ENCODE measurements at places on chromosomes 7 and 10. TPM values are rescaled to one million over a fixed set of nuclear protein-coding genes. Genes with fewer than 3 reads are reported as not detected.

DNA sequence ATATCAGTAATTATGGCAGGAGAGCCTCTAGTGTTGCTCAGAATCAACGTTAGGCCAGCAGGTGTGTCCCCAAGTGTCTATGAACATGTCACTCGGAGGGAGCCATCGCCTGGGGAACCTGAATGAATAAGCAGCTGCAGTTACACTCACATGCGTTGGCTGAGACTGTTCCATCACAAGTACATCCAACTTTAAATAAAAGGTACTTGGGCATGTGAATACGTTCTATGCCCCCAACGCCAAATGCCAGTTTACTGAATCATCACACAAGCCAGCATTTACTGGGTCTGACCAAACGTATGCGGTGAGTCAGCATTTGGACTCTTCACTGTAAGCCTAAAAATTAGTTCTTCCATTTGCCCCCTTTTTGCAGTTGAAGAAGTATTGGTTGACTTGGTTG, 207.6 kb upstream of the PLXNA4 start:
- no peak for DNase-seq

DNA sequence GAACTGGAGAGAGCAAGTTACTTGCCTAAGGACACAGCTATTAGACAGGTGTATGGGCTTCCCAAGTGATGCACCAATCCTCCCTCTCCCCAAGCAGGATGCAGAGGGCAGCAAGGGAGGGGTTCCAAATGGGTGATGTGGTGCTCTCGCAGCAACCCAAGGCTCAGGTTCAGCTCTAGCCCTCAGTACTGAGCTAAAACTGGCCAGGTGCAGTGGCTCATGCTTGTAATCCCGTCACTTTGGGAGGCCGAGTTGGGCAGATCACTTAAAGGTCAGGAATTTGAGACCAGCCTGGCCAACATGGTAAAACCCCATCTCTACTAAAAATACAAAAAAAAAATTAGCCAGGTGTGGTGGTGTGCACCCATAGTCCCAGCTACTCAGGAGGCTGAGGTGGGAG, 40.7 kb downstream of the GPRIN2 start:
- no peak for DNase-seq

The MRLN gene
- total RNA-seq, result not detected

DNA sequence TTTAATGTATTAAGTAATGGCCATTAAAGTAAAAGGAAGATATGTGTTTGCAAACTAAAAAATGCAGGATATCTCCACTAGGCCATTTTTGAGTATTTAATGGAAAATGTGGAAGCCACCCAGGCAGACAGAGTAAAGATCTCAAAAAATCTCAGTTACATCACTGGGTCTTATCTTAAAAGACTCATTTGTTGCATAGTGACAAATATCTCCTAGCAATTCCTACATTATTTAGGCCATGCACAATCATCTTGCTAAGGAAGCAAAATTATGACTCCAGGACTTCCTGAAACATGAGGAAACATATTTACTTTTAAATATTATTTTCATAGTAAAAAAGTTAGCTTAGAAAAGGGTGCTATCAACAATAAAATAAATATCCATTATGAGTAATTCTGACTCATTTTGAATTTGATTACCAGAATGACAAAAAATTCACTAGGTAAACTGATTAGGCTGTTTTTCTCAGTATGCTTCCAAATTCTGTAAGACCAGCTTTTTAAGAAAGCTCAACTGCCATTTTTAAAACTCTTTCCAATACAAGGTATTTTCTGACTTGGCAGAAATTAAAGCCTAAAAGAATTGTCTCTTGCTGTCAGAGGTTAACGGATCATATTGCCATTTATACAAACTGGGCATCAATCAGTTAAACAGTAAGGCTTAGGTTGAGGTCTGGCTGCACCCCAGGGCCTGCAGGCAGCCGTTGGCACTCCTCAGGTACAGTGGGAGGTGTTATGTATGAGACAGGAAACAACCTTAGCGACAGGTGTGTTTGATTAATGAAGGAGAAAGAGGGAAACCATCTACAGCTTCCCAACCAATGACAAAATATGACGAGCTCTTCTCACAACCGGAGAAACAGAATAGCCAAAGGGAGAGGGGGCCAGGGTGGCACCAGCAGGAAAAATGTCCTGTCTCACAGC, 31.8 kb downstream of the PCLO start:
- DNase-seq, result no peak

DNA sequence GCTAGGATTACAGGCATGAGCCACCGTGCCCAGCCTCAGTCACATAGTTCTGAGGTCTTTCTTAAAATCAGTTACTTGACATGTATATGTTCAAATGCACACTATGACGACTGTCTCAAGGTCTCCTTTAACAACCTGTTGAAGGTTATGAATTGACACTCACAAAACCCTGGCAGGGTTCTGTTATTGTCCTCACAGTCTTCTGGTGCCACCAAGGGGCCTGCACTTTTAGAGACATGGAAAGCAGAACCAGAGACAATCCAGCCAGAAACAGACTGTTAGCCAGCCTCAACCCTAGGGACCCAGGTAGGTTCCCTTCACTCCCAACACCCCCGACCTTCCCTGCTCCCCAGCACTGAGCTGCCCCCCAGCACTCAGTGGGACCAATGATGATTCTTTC, 26.4 kb downstream of the TEX36 start:
- DNase-seq, result no peak

DNA sequence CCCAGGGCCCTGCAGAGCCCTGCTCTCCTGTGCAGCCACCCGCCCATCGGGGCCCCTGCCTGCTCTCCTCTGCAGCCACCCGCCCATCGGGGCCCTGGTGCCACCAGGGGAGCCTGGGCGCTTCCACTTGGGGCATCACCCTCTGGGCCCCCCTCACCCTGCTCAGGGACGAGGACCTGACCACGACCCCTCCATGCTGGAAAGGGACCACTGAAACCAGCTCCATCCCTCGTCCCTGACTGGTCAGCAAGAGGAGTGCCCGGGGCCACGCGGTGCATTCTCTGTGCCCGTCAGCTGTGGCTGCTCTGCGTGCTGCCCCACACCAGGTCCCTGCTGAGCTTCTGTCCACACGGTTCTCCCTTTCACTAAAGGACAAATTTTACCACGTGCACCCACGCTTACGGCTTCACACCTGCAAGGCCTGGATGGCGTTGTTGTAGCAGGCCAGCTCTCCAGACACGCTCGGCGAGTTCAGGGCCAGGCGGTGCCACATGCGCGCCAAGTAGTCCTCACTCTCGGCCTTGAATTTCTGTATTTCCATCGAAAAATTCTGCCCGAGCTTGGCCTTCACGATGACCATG, 57.6 kb downstream of the CFAP46 start:
- DNase-seq, result no peak

GRCh38 chr7:76009672-76010600, 15.5 kb upstream of the TMEM120A start:
- DNase-seq, result no peak

DNA sequence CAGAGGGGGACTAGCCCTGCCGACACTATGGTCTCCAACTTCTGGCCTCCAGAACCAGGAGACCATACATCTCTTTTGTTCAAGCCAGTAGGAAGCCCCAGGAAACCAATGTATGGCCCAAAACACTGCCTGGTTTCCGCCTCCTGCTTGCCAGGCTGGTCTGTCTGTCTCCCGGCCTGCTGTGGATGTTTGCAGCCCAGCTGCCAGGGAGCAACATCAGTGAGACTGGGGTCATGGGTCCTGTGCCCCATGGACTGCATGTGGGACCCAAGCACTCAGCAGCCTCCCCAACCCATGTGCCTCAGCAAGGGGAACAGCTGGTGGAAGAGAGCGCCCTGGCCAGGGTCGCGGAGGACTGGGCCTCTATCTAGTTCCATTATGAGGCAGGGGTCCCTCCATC, 33.4 kb upstream of the NUB1 start:
- DNase-seq, result peak; percentile 32

DNA sequence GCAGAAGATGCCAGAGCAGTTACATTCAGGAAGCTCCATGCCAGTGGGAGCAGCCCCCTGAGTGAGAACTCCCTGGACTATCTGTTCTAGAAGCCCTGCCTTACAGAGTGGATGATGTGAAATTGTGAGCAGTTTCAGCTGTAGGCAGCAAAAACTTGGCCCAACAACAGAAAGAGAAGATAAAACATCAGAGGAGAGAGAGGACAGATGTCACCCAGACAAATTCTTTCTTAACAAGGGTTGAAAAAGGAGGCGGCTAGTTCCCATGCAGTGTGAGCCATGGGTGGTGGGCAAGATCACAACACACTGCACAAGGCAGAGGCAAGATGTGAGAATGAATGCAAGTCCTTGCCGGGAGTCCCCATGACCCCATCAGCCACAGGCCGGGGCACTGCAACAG, 46.6 kb upstream of the FXYD4 start:
- DNase-seq, result no peak

The TEX47 gene
- total RNA-seq, result not detected

The C10orf53 gene
- total RNA-seq, result not detected

- peak; percentile 81 for DNase-seq
Measured at GRCh38 chr10:93199191-93199751, 125.6 kb downstream of the CYP26A1 start.

DNA sequence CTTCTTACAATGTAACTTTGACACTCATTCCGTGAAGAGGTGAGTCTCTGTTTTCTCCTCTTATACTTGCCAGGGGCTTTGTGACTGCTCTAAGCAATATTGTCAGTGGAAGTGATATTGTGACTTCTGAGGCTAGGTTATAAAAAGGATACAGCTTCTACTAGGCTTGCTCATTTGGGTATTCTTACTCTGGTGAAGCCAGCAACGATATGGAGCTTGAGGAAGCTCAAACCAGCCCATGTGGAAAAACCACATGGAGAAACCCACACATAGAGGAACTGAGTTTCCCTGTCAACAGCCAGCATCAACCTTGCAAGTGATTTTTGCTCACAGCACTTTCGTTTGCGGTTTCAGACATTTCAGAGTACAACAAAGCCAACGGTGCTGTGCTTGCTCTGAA, 149.6 kb upstream of the SEMA3E start:
- DNase-seq, result no peak

GRCh38 chr7:42770114-42770513, 141.8 kb downstream of the C7orf25 start:
- no peak for DNase-seq

The CLRN3 gene
- not detected for total RNA-seq

- no peak for DNase-seq
Measured at GRCh38 chr10:24851629-24852028, 100.8 kb downstream of the PRTFDC1 start.

The LRRC27 gene
- total RNA-seq, result 2.6 TPM

The CCDC6 gene
- total RNA-seq, result 19.1 TPM

GRCh38 chr7:101426303-101427011, 63.8 kb downstream of the COL26A1 start:
- DNase-seq, result no peak

GRCh38 chr7:38744746-38745145, 113.6 kb upstream of the AMPH start:
- DNase-seq, result no peak

- no peak for DNase-seq
Measured at GRCh38 chr7:2559283-2559950, 638 bp downstream of the IQCE start.

DNA sequence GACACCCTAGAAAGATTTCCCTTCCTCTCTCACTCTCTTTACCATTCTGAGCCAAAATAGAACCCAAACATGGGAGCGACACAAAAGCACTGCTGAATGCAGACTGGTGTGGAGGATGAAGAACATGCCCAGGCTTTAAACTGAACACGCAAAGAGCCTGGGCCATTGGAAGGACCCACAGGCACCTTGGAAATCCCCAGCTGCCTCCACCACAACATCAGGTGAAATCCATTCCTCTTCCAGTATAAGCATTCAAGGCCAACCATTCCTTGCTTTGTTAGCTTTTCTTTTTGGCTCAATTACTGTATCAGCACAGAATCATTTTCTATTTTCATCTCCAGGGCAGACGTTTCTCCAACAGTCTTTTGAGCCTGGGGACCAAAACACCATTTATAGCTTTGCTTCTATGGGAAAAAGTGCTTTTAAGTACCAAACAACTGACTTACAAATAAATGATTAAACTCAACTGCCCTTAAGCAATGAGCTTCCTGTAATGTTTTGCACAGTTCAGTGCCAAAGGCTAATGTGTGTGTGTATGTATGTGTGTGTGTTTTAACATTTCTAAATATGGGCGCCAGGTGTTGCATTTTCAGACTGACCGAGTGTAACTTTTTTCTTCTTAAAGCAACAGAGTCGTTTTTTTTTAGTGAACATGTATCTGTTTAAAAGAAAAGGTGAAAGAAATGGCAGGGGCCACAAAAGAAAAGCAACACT, 16.2 kb upstream of the BLNK start:
- no peak for DNase-seq

The SLC26A5 gene
- not detected for total RNA-seq

DNA sequence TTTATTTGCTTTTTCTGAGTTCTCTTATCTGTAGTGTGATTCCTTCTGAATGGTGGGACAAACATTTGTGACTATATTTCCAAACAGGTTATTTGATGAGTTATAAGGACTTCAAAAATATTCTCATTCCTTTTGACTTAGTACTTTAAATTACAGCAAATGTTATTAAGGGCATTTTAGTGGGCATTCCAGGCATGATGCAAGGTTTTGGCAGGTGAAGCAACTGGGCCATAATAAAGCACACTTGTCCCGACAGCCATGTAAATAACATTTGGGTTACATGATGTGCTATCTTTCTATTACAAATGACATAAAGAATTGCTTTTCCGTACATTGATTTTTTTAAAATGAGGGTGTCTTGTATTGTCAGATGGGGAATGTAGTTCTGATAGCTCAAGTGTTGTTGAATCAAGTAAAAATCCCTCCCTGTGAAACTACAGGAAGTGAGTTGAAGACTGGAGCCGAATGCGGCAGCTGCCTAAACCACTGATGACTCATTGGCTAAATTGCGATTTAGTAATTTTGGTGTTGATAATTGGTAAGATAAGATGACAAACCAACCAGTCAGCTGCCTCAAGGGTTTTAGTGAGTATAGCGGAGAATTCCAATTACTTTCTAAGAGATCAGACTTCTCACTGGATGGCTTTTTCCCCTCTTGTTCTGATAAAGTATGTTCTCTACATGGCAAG, 231.3 kb upstream of the NPY start:
- DNase-seq, result no peak

GRCh38 chr7:128135515-128136214, 104.4 kb upstream of the LRRC4 start:
- peak; percentile 62 for DNase-seq

GRCh38 chr7:30303312-30304039, 19.1 kb downstream of the ZNRF2 start:
- DNase-seq, result no peak

The NPC1L1 gene
- total RNA-seq, result not detected

- no peak for DNase-seq
Measured at GRCh38 chr10:71912431-71912830, 51.8 kb upstream of the CHST3 start.

The IRF5 gene
- total RNA-seq, result 2.7 TPM
